ENCODE measurements at places on chromosomes 7 and 10.
A peak's percentile ranks its signal among the peaks of the same experiment; 100 is the strongest.

DNA sequence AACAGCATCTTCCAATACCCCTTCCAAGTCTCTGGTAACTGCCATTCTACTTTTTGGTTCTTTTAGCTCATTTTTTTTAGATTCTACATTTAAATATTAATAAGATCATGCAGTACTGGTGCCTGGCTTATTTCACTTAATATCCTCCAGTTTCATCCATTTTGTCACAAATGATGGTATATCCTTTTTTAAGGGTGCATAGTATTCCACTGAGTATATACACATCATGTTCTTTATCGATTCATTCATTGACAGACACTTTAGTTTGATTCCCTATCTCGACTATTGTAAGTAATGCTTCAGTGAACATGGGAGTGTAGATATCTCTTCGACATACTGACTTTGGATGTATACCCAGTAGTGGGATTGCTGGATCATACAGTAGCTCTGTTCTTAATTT is 89.7 kb downstream of the CCDC3 start:
- DNase-seq = no peak

DNA sequence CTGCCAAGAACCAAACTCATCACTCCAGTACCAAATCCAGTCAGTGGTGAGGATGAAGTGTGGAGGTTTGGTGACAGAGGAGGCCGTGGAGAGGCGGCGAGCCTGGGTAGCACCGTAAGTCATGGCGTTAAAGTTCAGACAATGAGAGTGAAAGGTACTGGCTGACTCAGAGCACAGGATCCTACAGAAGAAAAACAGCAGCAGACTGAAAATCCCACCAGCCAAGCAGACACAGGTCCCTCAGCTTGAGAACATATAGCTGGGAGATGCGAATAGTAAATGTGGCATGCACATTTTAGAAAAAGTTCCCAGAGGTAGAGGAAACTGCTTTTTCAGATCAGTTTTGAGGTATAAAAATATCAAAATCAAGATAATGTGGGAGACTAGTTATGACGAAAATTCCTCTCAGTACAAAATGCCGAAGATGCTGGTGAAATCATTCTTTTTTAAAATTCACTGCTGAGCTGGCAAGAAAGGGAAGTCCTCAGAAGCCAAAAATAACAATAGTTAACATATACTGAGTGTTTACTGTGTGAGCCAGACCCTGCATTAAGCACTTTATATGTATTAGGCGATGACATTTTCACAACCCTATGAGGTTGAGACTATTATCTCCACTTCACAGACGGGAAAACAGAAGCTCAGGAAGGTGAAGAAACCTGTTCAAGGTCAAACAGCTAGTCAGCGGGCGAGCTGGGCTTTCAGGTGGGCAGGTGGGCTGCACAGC is 20.9 kb downstream of the PARP12 start:
- DNase-seq = no peak

DNA sequence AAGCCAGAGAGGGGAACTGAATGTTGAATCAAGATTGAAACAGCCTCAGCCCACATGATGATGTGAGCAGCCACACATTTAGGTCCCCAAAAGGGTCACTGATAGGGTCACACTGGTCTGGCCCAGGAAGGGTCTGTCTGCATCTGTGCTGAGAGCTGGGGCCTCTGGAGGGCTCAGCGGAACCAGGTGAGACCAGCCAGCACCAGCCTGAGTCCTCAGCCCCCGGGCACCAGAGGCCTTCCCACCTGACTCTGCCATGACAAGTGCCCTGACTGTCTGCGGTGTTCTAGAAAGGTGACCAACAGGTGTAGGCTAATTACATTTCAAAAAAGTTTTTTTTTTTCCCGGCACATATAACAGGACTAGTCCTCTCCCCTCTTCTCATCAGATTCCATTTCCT is 76.2 kb downstream of the WDR11 start:
- DNase-seq = no peak

- DNase-seq = no peak
These were observed 22.7 kb upstream of the TRUB1 start for GRCh38 chr10:114915294-114915693.

DNA sequence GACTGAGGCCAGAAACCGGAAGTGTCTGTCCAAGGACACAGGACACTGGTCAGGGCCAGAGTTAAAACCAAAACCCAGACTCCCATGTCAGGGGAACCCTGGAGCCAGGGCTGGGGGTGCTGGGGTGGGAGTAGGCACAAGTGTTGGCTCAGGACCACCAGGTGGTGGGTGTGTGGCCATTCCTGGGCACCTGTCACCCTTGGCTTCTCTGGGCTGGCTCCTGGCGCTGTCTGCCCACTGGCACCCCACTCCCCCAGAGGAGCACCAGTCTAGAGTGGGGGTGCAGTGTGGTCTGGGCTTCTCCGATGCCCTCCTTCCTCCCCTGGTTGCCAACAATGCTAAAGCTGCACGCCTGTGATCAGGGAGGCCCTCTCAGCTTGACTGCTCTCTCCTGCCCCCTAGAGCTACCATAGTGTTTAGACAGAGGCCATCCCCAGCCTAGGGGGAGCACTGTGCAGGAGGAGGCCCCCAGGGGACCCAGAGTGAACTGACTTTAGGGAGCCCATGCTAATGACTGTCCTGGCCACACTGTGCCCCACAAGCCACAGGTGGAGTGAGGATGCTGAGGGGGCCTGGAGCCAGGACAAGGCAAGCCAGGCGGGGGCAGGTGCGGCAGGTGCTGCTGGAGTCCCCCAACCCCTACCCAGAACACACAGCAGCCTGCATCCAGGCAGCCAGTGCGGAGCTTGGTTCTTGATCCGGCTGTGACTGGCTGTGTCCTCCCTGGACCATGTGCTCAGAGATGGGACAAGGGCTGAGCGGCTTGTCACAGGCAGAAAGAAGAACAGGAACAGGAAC is 11.0 kb downstream of the RASGEF1A start:
- peak; percentile 80 for DNase-seq

- peak; percentile 11 for DNase-seq
These were observed 89.7 kb upstream of the RET start for GRCh38 chr10:42987121-42987541.

DNA sequence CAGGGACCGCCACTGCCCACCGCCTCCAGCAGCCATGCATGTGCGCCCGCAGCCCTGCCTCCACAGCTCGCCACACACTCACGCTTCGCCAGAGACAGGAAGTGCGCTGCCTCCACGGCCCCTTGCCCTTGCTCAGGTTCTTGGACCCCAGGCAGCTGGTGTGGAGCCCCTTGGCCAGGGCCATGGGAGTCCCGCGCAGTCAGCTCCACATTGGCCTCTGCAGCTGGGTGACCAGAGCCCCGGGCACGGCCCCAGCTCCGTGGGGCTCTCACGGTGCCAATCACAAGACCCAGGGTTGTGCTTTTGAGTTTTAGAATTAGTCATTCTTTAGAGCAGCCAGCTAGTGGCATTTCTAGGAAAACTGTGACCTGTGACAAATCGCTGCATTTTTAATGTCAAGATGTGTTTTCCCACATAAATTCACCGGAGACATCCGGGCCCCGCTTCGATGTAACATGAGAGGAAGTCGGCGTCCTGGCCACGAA is 4.3 kb upstream of the UTF1 start:
- DNase-seq = no peak

GRCh38 chr10:117096599-117097201 is 41.4 kb downstream of the VAX1 start:
- DNase-seq = no peak
